ENCODE measurements at places on chromosomes 11 and 22.

- DNase-seq = no peak
Measured at GRCh38 chr22:39525658-39525975, 5.3 kb downstream of the ATF4 start.

DNA sequence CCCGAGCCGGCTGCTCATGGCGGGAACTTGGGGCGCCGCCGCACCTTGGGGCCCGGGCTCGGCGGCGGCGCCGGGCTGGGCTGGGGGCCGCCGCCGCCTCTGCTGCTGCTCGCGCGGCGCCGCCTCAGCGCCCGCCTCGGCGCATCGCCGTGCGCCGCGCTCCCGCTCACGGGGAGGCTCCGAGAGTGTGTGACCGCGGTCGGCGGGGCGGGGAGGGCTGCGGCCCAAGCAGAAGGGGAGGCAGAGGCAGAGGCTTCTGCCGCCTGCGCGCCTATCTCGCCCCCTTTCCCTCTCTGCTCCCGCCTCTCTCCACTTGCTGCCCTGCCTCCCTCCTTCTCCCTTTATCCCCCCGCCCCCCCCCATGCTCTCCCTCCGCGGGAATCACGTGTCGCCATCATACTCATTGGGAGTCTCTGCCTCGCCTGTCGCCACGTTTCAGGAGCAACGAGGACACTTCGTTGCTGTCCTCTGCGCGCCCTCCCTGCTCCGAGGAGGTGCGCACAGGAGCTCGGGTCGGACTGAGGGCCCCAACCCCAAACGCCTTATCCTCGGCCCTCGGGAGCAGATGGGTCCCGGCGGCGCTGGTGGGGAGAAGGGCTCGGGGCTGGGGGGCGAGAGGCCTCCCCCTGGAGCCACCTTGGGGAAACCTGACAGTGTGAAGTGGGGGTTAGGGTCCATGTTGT lies at the start of gene GUCY1A2:
GUCY1A2 (minus strand) TSS at position 258 of the 683 bp plus-strand sequence. CDS start 421 bp downstream, outside the sequence.
- DNase-seq = peak; percentile 9

DNA sequence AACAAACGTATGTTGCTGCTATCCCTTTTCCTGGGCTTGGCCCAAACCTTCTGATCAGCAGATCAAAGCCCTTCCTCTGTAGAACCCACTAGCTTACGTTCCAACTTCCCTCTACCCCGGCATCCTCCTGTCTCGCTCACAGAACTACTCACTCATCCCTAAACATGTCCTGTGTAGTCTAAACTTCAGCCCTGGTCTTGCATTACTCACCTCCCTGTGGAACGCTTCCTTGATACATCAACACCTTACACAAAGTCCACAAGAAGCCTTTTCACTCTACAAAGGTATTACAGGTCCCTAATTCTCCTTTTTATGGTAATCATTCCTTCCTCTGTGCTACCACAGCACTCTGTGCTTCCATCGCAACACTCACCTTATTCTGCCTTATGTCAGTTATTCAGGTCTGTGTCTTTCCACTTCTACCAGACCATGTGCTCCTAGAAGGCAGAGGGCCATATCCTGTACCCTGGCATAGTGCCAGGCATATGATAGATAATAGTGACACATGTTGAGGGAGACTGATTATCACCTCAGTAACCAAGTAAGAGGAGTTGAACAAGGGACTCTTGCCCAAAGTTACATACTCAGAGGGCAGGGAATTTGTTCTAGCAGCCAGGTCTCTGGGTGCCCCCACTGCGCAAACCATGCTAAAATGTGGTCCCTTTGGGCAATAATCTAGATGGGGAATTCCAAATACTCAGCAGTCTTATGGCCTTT lies 41.6 kb downstream of the USP35 start:
- DNase-seq = no peak

- DNase-seq = no peak
Measured at GRCh38 chr22:44628835-44629234, 73.2 kb upstream of the PRR5 start.

- no peak for DNase-seq
Measured at GRCh38 chr22:49928185-49928495, 9.7 kb downstream of the CRELD2 start.

DNA sequence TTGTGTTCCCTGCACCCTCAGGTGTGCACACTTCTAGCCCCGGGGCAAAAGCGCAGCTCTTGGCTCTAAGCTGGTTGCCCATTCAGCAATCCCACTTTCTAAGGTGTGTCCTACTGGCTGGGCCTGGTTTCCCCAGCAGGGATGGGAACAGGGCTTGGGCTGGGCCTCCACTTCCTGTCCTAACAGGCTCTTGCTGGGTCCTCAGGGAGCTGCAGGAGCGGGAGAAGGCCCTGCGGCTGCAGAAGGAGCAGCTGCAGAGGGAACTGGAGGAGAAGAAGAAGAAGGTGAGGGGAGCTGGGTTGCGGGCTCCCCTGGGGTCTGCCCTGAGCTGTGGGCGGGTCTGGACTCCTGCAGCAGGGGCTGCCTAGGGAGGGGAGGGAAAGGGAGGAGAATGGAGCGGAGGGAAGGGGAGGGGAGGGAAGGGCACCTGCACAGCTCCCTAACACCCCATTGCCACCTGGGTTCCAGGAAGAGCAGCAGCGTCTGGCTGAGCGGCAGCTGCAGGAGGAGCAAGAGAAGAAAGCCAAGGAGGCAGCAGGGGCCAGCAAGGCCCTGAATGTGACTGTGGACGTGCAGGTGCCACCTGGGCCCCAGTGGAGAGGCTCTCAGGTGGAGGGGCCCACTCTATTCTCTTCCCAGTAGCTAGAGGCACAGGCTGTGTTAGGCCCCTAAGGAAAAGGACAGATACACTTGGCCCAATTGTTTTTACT lies 24.6 kb downstream of the INCENP start:
- no peak for DNase-seq

DNA sequence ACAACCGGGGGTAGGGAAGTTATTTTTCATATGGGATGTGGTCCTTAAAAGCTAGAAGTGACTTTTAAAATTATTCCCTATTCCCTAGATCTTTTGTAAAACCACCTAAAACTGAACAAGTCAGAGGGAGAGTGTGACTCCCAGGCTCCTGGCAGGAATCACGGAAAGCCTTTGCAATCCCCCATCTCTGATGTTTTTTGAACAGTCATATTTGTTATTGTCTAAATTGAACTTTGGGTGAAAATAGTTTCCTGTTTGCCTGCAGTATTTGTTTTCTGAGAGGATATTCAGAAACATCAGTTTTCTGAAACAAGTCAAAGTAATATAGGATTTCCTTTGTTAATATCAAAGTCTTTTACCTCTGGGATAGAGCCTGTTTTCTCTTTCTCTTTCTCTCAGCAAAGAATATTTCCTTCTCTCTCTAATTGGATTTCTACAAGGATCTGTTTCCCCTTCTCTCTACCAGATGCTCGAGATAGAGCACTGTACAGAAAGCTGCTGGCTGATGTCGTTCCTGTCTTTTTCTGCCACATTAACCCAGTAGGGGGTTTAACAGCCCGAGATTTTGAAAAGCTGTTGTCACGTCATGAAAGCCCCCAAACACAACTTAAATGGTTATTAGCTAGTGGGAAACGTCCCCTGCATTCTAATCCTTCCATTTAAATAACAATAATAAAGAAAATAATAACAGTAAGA lies 132.2 kb upstream of the PITPNB start:
- no peak for DNase-seq

DNA sequence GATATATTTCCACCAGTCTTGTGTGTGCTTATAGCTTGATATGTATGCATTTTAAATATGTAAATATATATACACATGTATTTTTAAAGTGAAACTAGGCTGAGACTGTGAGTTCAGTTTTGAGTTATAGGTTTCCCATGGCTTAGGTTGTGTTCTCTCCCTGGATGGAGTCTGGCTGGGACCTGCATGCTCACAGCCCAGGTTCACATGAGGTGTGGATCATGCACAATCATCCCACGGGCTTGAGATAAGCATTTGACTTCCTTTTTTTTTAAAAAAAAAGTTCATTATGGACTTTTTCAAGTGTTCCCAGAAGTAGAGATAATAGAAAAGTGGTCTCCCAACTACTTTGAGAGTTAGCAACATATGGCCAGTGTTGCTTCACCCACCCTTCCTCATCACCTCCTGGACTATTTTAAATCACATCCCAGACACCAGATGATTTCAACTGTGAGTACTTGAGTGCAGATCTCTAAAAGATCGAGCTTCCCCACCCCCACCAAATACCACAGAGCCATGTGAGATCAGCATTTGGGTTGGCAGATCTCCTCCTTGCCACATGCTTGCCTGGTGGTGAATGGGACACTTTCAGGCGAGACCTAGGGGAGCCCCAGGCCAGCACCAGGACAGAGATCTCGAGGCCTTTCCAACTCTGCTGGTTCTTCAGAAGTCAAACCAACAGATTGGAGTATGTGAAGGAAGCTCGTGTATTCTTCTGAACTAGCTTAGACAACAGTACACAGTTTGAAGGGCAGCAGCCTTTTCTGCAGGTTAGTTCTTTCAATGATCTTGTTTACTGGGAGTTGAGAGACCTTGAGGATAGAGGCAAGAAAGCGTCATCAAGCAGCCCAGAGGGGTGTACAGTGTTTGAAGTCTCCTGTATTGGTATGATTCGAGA lies 15.9 kb downstream of the MED15 start:
- no peak for DNase-seq

- no peak for DNase-seq
Measured at GRCh38 chr22:49999063-49999945, 13.3 kb downstream of the IL17REL start.

GRCh38 chr11:105838668-105839384 lies 183.2 kb downstream of the MSANTD4 start:
- no peak for DNase-seq

GRCh38 chr11:116502641-116503061 lies 270.1 kb downstream of the BUD13 start:
- no peak for DNase-seq

DNA sequence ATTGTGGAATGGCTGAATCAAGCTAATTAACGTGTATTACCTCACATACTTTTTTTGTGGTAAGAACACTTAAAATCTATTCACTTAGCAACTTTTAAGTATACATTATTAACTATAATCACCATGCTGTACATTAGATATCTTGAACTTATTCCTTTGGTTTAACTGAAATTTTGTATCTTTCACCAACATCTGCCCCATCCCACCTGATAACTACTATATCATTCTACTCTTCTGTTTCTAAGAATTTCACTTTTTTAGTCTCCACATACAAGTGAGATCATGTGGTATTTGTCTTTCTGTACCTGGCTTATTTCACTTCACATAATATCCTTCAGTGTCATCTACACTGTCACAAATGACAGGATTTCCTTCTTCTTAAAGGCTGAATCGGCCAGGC lies 17.1 kb upstream of the VWA5A start:
- no peak for DNase-seq

DNA sequence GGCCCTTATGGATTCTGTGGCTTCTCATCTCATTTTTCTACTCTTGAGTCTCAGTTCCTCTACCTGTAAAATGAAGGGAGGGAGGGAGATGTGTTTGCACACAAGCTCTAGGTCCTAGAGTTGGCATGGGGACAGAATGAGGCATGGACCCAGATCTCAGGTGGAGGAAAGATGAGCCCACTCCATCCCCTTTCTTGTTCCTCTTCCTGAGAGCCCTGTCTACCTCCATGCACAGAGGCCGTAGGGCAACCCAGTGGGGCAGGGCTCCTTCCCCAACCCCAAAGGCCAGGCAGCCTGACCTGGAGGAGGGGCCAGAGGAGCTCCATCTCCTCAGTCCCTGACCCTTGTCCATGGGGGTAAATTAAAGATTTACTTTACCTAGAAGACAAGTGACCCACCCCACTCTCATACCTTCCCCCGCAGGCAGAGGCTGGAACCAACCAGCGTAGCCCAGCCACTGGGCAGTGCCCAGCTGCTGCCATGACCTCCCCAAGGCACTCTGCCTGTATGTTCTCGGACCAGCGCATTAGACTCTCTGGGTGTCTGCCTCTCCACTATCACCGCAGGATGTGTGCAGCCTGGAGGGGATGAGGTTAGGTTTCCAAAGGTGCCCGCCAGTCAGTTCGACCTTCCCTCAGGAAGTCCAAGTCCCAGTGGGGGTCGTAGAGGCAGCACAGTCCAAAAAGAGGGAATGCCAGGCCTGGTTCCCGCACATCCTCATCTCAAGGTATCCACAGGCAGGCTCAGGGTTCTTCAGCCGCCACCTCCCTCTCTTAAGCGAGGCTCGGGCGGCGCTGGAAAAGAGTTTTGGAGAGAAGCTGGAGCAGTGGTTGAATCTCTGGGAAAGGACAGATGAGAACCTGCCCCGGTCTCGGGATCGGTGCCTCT lies 3.0 kb downstream of the SMTN start:
- DNase-seq = no peak

DNA sequence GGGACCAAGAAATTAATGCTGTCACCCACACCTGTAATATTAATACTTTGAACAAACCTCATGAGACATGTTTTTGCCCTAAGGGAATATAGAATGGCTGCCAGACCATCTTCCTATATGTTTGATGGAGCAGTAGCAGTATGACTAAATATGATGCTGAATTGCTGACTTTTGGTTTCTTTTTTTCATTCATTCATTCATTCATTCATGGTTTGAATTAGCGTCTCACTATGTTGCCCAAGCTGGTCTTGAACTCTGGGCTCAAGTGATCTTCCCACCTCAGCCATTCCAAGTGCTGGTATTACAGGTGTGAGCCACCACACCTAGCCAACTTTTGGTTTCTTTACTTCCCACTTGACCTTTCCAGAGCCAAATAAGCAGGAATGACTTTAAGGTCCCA lies 7.8 kb downstream of the CCDC117 start:
- DNase-seq = no peak

DNA sequence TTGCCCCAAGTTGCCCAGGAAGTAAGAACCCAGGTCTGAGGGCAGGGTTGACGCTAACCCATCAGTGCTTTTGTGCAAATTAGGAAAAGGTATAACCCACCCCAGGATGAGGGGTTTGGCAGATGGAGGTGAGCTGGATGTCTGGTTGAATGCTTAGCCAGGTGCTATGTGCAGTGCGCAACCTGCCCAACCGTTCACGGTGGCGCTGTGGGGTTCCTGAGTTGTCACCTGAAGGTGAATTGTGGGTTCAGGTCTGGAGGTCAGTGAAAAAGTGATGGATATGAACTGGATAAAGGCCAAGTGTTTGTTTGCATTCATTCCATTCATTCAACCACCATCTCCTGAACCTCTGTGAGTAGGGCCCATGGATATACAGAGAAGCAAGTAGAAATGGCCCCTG lies 14.3 kb upstream of the LGALS2 start:
- DNase-seq = no peak

DNA sequence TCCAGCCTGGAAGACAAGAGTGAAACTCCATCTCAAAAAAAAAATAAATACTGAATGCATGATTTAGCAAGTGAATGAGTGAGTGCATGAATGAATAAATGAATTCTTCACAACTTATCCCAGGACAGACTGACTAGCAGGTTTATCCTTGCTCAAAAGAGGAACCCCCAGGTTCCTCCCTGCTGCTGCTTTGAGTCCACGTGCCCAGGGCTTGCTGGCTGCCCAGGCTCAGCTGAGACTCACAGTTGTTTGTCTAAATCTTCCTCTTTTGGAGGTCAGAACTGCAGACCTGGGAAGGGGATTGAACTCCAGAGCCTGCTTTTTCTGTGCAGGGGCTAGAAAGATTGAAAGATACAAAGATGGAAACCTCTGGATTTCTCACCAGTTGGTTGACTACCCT lies 117.4 kb upstream of the TMEM45B start:
- DNase-seq = no peak
